ENCODE measurements at places on chromosomes 11 and 22.

- DNase-seq, result no peak
Measured at GRCh38 chr11:61018059-61018458, 46.6 kb downstream of the CD6 start.

- no peak for DNase-seq
Measured at GRCh38 chr22:32940736-32941135, 117.4 kb downstream of the SYN3 start.

GRCh38 chr11:55697817-55698216 lies 35.8 kb downstream of the OR4C6 start:
- no peak for DNase-seq

DNA sequence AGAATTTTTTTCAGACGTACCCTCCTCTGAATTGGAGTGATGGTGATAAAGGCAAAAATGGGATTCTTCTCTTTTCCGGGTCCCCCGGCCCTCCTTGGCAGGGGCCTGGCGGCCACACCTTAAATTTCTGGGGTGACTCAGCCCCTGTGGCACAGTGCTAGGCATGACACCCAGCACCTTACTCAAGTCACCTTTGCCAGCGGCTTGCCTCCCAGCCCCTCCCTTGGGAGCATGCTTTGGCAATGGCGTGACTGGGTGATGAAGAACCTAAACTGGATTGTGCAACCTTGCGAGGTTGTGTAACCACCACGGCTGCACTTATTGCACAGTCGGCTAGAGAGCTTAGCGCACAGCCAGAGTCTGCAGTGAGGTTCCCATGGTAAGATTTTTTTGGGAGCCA lies 16.2 kb upstream of the LDLRAD3 start:
- DNase-seq, result no peak

All from NCI-H1092 treated with DMSO at 0.1 percent for 48 hours (cell line).